Stimulated activated CD8-positive, alpha-beta memory T cell treated with anti-CD3 and anti-CD28 coated beads, Interleukin-4, amount 100 ng/mL, for 1 hour (primary cell): ENCODE measurements at places on chromosomes 5 and 9.

GRCh38 chr5:122790354-122791103 lies 15.6 kb downstream of the SNX2 start:
- DNase-seq = no peak

DNA sequence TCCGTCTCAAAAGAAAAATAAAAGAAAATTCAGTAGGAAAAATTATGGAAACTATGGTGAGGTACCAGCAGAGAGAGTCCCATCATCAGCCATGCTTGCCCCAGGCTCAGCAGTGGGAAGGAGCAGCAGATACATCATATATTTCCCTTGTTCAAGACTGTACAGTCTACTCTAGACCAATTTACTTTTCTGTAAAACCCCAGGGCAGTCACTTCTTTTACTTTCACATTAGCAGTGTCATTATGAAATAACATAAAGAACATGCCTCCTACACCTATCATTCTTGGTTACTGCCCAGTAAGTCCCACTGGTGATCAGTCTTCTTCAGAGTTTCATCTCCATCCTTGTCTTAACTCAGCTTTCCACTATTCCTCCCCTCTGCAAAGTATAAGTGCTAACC lies 1145.0 kb downstream of the MAT2B start:
- DNase-seq = no peak

DNA sequence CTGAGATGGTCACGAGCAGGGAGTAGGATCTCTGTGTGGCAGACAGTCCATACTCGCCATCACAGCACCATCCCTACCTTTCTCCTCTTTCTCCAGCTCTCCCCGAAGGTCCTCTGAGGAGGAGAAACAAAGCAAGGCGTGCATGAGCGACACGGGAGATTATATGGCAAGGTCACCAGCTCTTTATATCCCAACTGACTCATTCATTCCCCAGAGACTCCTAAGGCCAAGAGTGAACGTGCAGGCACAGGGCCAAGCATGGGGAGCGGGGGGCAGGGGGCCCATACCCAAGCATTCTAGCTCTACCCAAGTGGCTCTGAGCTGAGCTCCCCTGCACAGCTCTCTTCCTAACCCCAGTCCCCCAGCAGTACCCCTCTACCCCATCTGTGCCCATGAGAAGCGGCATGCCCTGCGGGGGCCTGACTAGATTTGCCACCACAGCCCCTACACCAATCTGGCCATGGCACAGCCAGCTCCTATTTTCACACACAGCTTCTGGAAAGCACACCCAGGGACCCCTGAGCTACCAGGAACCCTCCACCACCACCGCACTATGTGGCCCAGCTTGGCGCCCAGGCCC lies 6.8 kb downstream of the TRIM7 start:
- DNase-seq = no peak

DNA sequence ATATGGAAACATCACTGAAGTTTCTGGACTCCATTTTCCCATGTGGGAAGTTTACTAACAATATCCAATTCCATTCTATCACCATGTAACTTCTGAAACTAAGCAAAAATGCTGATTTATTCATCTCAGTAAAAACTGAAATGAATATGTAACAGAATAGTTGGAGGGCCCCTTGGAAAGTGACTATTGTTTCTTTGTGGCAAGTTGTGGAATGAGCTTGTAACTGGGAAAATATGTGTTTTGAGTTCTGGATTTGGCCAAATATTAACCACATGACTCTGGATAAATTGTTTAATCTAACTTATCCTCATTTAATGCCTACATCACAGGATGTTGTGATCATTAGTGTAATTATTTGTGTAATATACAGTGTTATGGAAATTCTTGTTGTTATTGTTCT lies 619.3 kb downstream of the TLE4 start:
- DNase-seq = no peak

DNA sequence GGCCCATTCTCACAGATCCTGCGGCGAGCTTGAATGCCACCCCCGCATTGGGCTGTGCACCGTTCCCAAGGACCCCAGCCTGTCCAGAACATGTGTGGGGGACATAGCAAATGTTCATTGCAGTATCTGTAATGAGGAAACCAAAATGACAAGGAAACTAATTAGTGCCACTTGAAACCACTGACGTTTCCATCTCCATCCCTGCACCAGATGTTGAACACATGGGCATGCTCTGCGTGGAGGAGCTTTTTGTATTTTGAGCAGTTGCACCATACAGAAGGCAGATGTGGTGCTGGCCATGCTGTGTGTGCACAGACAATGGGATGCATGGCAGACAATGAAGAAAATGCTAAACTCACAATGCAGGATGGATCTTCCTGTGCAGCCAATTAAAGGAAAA lies 437.7 kb downstream of the SEMA5A start:
- DNase-seq = no peak

- DNase-seq = no peak
Measured at GRCh38 chr9:112248722-112249121, 73.6 kb upstream of the SUSD1 start.

- DNase-seq = no peak
Measured at GRCh38 chr9:82637368-82637767, 425.6 kb downstream of the RASEF start.

- DNase-seq = no peak
Measured at GRCh38 chr9:94734054-94734754, 7.7 kb downstream of the AOPEP start.

DNA sequence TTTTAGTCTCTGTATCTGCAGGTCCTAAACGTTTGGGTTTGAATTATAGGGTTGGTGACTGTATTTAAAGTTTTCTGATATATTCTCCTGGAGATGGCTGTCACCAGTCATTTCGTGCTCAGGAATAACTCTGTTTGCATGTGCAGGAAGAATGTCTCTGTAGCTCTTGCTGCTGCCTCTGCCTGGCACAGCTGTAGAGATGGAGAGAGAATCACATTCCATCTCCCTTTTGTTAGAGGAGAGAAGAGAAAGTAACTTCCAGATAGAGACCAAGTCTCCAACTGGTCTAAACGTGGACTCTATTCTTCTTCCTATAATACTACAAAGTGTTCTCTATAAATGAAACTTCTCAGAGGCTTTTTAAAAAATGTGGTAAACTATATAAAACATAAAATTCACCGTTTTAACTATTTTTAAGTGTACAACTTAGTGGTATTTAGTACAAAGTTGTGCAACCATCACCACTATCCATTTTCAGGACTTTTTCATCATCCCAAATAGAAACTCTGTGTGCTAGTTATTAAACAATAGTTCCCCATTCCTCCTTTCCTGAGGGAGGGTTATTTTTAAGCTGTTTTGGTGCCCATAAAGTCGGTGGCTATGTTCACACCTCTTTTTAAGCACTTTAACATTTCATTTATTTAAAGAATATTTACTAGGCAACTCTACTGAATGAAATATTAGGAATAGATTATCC lies 20.7 kb upstream of the STARD4 start:
- no peak for DNase-seq

- DNase-seq = no peak
Measured at GRCh38 chr9:89843591-89843990, 238.8 kb downstream of the GADD45G start.
